Small intestine (tissue), 16 donors: ENCODE measurements at places on chromosomes 7 and 10.

DNA sequence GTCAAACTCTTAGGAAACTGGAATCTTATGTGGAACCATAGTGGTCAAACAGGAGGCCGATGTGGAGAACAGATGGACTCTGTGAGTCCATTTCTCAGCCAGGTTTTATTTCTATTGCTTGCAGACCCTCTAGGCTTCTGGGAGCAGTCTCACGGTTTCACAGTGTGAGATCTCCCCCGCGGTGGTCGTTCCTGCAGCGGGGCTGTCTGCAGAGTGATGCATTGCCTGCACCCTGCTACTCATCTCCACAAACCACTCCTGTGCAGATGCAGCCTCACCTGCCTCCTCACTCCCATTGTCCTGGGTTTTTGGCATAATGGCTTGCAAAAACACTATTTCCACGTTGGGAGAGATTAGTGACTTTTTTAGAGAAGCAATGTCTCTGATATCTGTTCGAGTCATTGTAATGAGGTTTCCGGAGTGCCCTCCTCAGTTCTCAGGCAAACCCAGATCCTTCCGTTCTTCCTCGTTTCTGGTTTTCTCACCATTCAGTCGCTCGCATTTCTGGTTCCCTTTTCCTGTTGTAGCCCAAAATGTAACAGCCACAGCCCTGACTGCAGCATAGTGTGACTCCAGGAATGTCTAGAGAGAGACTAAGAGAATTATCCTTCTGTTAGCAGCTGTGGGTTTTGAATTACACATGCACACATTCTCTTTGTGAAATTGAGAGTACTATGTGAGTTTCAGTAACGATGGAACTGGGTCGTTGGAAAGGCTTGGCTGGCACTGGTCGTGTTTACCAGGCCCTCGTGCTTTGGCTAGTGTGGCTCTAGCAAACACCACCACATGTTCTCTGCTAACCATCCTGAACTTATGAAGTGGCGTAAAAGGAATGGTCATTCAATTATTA is 30.2 kb downstream of the ACADSB start:
- no peak for DNase-seq

GRCh38 chr10:107443813-107444212 is 279.3 kb upstream of the SORCS1 start:
- DNase-seq, result no peak

DNA sequence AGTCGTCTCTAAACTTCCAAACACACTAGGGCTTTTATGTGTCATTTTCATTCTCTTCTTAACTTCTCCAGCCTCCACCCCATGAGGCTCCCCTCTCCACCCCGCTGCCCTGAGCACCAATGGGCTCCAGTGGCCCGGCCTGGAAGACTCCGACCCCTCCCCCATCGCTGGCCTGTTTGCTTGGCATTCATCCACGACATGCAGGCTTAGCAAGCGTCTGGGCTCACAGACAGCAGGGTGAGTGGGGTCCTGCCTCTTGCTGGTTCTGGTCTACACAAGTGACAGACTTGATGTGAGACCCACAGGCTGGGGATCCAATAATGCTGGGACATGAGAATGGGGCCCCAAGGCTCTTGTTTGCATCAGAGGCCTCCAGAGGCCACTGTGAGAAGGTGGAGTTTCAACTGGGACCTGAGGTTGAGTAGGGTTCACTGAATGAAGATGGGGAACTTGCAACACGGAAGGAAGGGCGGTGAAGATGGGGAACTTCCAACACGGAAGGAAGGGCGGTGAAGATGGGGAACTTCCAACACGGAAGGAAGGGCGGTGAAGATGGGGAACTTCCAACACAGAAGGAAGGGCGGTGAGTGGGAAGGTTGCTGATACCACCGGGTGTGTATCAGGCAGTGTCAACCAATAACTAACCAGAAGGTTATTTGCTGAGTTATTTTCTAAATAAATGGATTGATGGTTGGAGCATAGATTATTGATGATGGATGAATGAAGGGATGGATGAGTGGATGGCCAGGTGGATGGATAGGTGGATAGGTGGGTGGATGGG is 14.0 kb downstream of the KNDC1 start:
- DNase-seq, result no peak

DNA sequence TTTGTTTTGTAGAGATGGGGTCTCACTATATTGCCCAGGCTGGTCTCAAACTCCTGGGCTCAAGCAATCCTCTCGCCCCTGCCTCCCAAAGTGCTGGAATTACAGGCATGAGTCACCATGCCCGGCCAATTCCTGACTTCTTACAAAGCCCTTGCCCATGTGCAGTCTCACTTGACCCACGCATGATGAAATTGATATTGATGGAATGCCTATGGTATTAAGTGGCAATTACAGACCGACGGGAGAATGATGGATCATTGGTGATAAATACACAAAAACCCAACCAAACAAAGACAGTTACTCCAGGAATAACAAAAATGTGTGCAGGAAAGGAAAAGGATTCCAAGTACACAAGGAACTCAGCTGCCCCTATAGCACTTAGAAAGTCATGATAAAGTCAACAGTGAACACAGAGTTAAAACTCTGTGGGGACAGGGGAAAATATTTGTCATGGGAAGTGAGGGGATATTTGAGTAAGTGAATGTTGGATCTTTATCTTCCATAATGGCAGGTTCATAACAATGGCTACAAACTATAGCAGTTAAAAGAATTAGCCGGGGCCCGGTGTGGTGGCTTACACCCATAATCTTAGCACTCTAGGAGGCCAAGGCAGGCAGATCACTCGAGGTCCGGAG is 21.6 kb downstream of the HIP1 start:
- no peak for DNase-seq

DNA sequence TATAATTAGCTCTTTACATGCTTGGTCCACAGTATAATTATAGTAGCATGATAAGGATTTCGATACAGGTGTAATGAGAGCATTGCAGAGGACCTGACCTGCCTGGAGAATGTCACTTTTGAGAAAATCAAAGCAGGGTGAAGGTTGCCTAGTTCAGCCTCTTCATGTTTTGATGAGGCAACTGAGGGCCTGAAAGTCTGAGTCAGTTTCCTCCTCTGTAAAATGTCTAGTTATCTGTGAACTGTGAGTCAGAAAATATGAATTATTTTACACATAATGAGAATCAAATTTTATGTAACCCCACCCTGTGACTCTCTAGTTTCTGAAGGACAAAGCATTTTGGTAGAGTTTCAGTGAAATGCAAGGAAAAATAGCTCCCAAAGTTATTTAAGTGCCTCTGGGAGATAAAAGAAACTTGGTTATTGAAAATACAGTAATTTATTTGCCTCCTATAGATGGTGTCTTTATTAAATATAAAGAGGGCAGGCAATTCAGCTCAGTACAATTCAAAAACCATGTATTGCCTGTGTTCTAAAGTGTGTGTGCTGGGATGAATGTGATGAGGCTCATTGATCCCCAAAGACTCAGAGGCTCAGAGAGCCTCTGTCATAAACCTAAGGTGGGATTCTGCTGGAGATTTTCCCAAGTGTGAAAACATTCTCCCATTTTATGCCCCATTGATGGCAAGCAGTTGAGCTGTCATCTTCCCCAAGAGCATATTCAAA is 37.3 kb upstream of the SAMD9L start:
- DNase-seq, result no peak

DNA sequence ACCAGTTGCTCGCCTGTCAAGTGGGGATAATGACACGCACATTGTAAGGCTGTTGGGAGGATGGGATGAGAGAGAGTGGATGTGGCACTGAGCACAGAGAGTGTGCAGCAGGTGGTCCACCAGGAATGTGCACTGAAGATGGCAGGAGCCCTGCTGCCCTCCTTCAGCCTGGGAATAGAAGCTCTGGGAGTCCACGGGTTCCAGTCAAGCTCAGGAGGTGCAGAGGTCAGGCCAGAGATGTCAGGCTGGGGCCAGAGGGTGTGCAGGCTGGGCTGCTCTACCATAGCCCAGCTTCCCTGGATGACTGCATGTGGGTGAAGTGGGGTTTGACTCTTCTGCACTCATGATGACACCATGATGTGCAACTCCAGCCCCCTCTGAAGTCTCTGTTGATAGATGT is 58.7 kb downstream of the C10orf120 start:
- DNase-seq, result no peak

- DNase-seq, result peak; percentile 47
Measured at GRCh38 chr10:24793648-24794379, 70.1 kb upstream of the ARHGAP21 start.

DNA sequence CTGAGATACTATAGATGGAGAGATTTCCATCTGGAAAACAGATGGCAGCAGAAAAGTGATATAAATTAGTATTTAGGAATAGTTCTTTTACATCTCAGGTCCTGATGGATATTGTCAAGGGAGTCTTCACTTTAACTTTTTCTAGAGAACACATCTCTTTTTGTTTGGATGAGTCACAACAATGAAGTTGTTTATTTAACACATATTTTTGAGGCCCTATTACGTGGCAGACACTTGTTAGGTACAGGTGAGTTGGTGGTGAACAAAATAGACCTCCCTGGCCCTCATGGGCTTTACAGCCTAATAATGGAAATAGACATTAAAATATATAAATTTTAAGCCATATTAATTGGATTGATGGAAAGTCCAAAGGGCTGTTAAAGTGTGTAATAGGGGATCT is 168.3 kb downstream of the VTI1A start:
- DNase-seq, result no peak
